ENCODE measurements at places on chromosomes 7 and 10.

- DNase-seq = no peak
These were observed 24.2 kb upstream of the PCBD1 start for GRCh38 chr10:70912556-70912955.

GRCh38 chr10:14244147-14244546 is 86.6 kb downstream of the FRMD4A start:
- no peak for DNase-seq

GRCh38 chr7:94471604-94472003 is 38.0 kb upstream of the CASD1 start:
- DNase-seq = no peak

- no peak for DNase-seq
These were observed 30.7 kb downstream of the PRF1 start for GRCh38 chr10:70571636-70572439.

GRCh38 chr10:122331615-122332446 is 42.7 kb upstream of the PLEKHA1 start:
- DNase-seq = no peak

GRCh38 chr10:70492786-70493659 is 14.5 kb downstream of the PALD1 start:
- DNase-seq = no peak

- DNase-seq = no peak
These were observed 140.4 kb downstream of the DOCK4 start for GRCh38 chr7:112065758-112066157.

DNA sequence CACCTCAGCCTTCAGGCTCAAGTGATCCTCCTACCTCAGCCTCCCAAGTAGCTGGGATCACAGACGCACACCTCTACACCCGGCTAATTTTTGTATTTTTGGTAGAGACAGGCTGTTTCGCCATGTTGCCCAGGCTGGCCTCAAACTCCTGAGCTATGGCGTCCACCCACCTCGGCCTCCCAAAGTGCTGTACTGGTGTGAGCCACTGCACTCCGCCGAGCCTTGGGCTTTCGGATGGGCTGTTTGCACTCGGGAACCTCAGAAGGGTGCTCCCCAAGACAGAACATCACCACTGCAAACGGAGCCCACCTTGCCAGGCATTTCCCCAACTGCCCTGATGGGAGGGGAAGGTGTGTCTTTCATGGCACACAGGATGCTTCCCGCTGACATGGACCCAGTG is 27.3 kb downstream of the TMEM120A start:
- no peak for DNase-seq

DNA sequence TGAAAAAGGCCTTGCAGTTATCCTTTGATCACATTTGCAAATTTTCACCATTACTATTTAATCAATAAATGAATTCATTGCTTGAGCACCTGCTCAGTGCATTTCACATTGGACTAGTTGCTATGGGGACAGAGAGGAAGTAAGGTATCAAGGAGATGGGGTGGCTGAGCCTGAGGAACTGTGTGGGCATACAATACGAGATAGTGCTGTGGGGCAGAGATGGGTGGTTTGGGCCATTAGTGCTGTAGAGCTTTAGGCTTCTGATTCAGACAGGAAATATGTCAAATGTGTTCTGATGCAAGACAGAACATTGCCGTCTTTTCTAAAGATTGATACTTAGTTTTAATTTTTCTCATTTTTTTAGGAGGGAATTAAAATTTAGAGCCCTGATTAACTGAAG is 13.2 kb downstream of the ITGB8 start:
- no peak for DNase-seq

DNA sequence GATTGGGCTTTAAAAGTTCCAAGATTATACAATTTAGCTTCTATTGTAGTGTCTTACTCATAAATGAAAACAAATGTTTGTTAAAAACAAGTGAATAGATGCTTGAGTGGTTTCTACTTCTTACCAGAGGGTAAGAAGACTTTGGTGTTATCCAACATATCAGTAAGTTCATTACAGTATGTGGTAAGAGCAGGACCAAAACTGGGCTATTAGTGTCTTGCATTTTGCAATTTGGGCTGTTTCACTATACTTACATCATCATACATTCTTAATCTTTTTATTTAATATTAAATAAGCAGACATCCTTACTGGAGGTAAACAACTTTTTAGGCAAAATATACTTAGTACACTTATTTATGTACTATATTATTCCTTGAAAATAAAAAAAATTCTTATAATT is 248.4 kb upstream of the HGF start:
- no peak for DNase-seq

DNA sequence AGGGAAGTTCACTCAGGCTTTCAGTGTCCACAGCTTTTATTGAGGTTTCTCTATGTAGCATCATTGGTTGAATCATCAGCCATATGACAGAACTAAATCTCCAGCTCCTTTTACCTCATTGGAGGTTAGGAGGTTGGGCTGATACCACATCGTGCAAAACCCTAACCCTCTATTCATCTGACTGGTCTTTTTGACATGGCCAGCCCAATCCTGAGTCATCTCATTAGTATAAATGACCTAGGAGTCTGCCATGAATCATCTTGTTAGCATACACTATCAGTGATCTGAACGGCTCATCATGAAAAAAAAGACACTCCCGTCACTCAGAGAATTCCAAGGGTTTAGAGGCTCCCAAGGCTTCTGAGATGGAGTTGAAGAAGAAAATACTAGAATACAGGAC is 669.8 kb upstream of the POT1 start:
- DNase-seq = no peak

DNA sequence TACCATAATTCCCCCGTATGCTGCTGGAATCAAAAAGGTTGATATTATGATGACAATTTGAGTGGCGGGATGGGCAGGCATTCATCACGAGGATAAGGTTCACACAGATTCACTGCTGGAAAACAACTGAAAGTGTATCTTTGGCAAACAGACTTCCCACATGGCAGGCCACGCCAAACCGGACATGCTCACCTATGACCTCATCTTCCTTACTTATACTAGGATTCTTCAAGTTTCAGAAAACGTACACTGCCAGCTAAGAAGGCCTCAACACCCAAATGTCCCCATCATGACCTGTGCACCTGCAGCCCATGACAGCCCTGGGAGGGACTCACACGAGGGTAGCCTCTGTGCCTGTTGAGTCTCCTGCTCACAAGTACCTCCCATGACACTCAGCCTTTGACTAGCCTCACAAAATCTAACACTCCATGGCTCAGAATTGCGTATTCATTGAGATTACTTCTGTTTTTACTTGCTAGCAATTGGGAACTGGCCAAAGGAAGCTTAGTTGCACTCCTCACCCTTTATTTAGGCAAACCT is 259.0 kb upstream of the GHITM start:
- no peak for DNase-seq

DNA sequence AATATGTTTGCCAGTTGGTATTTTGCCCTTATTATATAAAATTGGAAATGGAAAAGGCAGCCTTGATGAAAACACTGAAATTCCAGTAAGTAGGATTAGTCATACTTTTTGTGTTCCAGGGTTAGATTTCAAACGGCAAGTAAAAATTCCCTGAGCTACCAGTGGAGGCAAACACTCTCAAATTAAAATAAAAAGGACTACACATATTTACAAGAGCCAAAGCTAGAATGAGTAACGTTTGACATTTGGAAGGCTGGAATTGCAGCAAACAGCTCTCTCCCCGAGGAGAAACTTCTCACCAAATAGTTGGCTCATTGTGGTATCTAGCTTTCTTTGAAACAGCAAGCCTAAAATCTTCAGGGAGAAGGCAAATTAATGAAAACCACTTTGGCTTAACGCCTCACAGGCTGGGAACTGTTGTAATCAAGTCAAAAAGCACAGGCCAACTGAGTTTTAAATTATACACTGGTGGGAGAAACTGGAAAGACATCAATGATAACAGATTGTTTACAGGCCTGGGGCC is 288.4 kb downstream of the SNX13 start:
- DNase-seq = no peak

DNA sequence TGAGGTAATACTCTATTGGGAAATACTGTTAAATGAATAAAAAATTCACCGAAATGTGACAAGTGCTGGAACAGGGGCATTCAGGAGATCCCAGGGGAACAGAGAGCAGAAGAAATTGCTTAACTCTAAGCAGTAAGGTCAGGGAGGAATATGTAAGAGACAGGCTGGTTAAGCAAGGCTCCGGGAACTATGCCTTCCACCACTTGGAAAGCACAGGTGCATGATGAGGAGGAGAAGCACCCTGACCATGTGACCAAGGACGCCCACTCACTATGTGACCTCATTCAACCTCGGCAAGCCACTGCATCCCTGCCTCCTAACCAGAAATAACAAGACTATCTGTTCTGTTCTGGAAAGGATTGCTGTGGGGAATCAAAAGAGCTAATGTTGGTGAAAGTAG is 218.4 kb downstream of the ELMO1 start:
- DNase-seq = no peak

GRCh38 chr10:83820033-83820432 is 319.3 kb upstream of the GHITM start:
- DNase-seq = no peak

DNA sequence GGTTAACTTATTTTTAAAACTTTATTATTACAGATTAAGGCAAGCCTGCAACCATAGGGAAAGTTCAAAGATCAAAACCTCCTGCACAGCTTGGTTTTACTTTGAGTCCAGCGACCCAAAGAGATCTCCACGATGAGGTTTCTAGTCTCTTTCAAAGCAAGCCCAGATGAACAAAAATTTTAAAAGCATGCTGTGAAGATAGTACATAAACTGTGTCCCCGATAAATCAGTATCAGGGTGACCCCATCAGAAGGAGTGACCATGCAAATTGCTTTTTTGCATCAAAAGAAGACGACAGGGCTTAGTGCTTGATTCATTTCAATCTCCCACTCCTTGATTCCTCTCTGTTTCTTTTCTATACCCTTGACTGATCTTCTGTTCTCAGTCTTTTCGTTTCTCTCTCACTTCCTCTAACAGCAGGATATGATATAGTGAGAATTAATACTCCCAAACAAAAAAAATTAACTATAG is 16.0 kb upstream of the DNTT start:
- DNase-seq = no peak

GRCh38 chr10:43390759-43391158 is 18.2 kb downstream of the HNRNPF start:
- peak; percentile 46 for DNase-seq

DNA sequence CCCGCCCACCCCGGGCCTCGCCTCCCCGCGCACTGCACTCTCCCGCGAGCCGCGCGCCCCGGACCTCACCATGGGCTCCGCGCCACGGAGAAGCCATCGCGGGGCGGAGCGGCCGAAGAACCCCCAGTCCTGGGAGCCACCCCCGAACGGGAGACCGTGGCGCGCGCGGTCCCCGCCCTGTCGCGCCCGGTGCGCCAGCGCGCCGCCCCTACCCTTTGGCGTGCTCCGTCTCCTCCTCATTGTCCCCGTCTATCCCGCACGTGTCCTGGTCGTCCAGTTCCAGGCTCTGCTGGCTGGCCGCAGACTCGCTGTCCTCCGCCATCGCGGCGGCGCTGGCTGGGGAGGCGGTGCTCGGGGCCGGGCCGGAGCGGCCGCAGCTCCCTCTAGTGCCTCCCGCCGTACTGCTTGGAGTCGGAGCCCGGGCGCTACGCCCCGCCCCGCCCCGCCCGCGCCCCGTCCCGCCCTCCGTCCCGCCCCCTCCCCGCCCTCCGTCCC is at the start of gene NMT2:
Gene NMT2, minus strand, starts transcription at position 403 of the 495 bp plus-strand sequence. Its CDS starts 81 bp downstream, at position 322.
- peak; percentile 78 for DNase-seq

- DNase-seq = no peak
These were observed 64.6 kb downstream of the JAZF1 start for GRCh38 chr7:28116041-28116440.

GRCh38 chr7:73918926-73919693 is 58.2 kb downstream of the TMEM270 start:
- DNase-seq = no peak

GRCh38 chr10:10897400-10897799 is 120.3 kb upstream of the CELF2 start:
- no peak for DNase-seq

DNA sequence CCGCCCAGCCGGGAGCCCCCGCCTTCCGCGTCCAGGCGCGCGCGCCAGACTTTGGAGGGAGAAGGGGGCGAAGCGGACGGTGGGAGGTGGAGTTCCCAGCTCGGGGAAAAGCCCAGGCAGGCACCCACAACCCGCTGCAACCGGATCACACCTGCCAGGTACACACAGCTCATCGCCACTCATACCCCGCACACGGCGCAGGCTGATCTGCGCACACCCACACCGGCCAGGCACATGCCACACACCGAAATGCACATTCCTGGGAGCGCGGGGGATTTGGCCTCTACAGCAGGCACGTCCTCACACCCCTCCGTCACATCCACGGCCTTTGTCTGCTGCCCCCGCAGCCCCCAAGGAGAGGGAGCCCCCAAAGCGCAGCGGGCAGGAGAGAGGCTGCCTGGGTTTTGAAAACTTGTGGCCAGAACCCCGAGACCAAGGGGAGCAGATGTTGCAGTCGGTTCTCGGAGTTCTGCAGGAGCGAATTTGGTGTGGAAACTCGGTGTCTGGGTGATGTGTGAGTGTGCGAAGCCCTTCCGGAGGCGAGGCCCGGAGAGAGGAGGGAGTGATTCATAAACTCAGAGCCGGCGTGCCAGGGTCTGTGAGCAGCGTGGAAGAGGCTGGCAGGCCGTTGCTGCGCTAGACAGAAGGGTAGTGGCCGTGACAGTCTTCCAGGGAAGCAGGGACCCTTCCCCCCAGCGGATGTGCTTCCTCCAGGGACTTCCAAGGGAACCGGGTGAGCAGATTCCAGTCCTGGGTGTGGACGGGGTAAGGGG is 734 bp downstream of the CHST3 start:
- DNase-seq = peak; percentile 87

GRCh38 chr10:15897287-15897686 is 37.0 kb upstream of the MINDY3 start:
- peak; percentile 86 for DNase-seq

DNA sequence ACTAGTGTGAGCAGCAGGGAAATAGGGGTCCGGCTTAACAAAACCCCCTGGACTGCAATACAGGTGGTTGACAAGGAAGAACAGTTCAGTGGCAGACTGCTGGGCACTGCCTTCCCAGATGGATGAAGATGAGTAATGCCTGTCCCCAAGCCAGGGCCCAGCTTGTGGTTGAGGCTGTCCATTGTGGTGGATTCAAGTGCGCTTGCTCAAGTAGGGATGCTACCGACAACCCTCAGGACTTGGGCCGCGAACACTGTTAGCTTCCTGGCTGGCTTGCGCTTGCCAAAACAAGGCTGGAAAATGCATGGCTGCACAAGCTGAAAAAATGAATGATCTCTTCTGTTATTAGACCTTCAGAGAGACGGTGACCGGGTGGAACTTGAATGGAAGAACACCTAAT is 116.1 kb upstream of the ACBD5 start:
- DNase-seq = no peak

GRCh38 chr10:133529576-133529946 is 2.4 kb downstream of the CYP2E1 start:
- no peak for DNase-seq

DNA sequence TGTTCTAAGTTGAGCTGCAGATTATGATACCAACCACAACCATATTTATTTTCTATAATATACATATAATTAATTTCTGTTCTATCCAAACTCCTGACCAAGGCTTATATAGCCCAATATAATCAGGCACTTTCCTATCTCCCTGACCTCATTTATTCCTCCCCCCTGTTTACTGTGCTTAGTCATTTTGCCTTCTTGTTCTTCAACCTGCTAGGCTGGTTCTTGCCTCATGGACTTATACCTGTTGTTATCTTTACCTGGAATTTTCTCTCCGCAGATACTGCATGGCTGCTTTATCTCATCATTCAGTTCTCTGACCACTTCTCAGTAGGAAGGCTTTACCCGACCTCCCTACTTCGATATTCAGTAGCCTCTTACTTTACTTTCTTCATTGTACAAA is 24.9 kb upstream of the FAM3C start:
- no peak for DNase-seq

Measured in kidney capillary endothelial cell (primary cell).